Astrocyte (in vitro differentiated cells and primary cell): ENCODE measurements at places on chromosomes 1 and 21. TPM values are rescaled to one million over a fixed set of nuclear protein-coding genes. Genes with fewer than 3 reads are reported as not detected.

DNA sequence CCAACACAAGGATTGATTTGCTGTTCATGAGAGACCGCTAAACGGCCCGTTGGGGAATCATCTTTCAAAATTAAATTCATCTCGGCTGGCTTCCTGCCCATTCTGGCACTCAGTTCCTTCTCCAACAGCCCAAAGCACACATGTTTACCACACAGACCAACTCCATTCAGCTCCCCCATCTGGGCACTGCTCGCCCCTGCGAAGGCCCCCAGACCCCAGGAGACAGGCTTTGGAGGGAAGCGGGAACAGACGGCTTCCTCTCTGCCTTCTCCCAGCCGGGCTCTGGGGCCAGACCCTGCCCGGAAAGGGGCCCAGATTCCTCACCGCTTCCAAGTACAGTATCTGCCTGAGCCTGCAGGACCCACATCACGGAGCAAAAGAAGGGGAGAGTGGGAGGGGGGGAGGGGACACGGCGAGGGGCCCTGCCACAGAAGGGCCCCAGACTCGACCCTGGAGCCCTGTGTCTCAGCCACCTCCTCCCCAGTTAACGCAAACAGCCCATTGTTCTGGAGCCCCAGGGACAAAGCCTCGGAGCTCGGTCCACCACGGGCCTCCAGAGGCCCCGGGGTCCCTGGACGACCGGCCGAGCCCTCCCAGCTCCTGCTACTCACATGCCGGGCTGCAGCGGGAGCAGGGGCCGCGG is 660 bp downstream of the MEGF6 start:
- no peak for DNase-seq

- DNase-seq = no peak
Observed at GRCh38 chr21:32753818-32754585, 17.6 kb downstream of the PAXBP1 start.

DNA sequence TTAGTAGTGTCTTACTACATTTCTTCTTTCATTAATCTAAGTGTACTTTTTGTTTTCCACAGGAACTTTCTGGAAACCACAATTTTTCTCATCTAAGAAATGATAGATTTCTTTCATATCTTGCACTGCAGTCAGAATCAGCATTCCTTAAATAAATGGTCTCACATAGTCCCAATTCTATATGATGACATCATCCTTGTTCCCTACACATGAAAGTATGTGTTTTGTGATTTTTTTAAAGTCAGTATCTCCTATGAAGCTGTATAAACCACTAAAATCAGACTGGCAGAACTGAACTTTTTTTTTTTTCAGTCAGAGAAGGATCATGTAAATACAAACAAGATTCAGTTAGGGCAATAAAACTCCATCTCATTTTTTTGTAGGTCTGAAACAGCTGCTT is 742.6 kb upstream of the CXADR start:
- DNase-seq = peak; percentile 37

GRCh38 chr21:43353282-43354025 is 73.5 kb downstream of the SIK1 start:
- DNase-seq = no peak

DNA sequence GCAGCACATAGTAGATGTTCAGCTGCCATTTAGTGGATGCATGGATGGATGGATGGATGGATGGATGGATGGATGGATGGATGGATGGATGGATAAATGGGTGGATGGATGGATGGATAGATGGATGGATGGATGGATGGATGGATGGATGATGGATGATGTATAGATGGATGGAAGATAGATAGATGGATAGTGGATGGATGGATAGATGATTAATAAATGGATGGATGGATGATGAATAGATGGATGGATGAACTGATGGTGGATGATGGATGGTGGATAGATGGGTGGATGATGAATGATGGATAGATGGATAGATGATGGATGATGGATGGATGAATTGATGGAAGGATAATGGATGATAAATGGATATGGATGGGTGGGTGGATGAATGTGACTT is 20.6 kb downstream of the MATN1 start:
- DNase-seq = no peak

- no peak for DNase-seq
Observed at GRCh38 chr1:8764293-8764937, 53.0 kb downstream of the RERE start.

- DNase-seq = no peak
Observed at GRCh38 chr1:92944901-92945747, 16.1 kb downstream of the DIPK1A start.

TTF2 gene
- 16.6 and 23.4 TPM in 2 replicates for total RNA-seq

- peak; percentile 93 for DNase-seq
Observed at GRCh38 chr1:22747021-22747734, 36.5 kb downstream of the EPHB2 start.

GRCh38 chr1:160997323-160998038 is 23.5 kb downstream of the F11R start:
- DNase-seq = peak; percentile 49

GRCh38 chr1:117092594-117092993 is 29.0 kb downstream of the TRIM45 start:
- no peak for DNase-seq
